Right renal pelvis (tissue), 4 donors: ENCODE measurements at places on chromosomes 2 and 18. TPM values are rescaled to one million over a fixed set of nuclear protein-coding genes. Genes with fewer than 3 reads are reported as not detected.
A peak's percentile ranks its signal among the peaks of the same experiment; 100 is the strongest.

MPV17 gene
- 86.2 TPM for polyA plus RNA-seq

DNA sequence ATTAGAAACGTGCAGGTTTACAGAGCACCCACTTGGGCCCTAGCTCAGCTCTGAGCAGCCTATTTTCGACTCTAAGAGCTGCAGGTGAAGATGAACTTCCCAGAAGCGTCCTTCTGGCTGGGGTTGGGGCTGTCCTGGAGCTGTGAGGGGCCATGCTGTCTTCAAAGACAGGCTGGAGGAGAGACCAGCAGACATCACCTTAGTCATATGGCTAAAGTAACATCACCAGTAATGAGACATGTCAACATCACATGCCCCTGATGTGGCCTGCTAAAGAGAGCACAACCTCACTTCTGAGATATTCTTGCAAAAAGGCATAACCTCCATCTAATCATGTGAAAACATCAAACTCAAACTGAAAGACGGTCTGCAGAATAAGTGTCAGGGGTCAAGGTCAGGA lies 87.2 kb upstream of the ZNF532 start:
- DNase-seq, result no peak

PDCD1 gene
- polyA plus RNA-seq, result 0.40 TPM

GRCh38 chr2:145807968-145808367 lies 1288.0 kb upstream of the ZEB2 start:
- DNase-seq, result no peak

UBXN2A gene
- 19.9 TPM for polyA plus RNA-seq

GRCh38 chr18:58324824-58325480 lies 280.9 kb downstream of the NEDD4L start:
- DNase-seq, result no peak

NR4A2 gene
- polyA plus RNA-seq, result 0.53 TPM

ALPI gene
- polyA plus RNA-seq, result 0.10 TPM

DNA sequence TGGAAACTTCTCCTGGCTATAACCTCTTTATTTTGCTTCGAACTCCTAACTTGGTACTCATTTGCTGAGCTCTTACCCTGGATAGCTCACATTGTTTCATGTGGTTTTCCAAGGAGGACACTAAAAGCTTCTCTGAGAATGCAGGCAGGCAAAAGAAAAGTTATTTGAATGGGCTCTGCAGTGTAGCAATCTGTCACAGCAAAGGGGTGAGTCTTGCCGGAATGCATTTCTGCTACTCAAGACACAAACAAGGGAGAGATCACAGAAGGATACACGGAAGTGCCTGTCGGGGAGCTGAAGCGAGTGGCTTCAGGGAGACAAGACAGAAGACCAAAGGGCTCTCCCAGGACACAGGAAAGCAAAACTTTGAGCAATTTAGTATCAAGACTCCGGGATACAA lies 265.4 kb downstream of the SS18 start:
- no peak for DNase-seq

DNA sequence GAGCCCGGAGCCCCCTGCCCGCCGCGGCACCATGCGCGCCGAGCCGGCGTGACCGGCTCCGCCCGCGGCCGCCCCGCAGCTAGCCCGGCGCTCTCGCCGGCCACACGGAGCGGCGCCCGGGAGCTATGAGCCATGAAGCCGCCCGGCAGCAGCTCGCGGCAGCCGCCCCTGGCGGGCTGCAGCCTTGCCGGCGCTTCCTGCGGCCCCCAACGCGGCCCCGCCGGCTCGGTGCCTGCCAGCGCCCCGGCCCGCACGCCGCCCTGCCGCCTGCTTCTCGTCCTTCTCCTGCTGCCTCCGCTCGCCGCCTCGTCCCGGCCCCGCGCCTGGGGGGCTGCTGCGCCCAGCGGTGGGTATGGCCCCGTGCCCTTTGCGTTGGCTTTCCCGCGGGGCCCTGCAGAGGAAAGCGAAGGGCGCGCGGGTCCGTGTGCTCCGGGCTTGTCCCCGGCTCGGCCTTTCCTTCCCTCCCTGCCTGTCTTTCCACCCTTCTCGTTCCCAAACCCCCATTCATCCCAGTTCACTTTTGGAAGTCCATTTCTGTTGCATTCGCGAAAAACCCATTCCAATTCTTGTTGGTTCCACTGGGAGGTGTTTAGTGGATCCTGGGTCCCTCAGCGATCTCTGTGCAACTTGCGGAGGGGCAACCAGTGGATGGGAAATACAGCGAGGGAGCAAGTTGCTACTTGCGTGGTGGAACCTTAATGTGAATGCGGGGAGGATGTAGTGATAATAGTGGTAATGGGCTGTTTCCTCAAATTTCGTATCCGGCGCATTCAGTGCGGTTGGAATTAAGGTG lies 599 bp downstream of the ADAM23 start:
- peak; percentile 5 for DNase-seq

DNA sequence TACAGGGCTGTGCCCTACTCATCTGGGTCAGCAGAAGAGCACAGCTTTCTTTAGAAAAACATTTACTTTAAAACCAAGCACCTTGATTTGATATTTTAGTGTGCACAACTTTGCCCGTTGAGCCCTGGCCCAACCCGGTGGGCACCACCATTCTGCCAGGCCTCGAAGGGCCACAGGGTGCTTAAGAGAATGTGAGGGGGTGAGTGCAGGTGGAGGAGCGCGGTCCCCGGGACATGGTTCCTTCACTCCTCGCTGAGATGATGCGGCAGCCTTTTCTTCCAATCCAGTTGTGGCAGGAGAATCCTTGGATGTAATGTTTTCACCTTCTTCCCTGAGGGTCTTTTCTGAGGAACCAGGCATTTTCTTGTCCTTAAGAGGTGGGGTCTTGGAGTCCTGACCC lies 119.0 kb downstream of the RPIA start:
- no peak for DNase-seq

DNA sequence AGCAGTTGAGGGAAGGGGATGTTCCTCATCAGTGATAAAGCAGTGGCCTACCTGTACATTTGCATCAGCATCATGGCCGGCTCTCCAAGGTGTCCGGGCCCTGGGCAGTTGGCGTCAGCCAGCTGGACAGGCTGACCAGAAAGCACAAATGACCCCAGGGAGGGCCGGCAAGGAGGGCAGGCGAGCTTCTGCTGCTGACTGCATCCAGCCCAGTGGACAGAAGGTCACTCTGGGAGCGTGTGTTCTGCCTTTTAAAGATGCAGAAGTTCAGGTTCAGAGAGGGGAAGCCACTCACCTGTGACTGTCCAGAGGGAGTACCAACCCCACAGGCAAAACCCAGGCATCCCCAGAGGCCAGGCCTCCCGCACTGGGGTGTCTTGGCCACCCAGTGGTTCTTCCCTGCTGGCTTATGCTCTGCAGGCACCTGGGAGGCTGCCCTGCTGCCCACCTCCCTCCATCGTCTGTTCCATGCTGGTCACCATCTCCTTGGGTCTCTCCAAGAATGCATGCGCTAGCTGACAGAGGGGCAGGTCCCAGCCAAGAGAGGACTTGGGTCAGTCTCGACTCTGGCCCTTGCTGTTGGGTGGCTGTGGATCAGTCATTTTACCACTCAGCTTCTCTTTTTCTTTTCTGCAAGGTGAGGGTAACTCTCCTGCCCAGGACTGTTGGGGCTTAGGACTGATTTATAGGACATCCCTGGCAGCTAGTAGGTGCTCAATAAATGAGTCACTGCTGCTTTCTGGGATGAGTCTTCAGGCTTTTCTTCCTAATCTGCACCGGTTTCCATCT lies 89.9 kb downstream of the INHBB start:
- no peak for DNase-seq

DQX1 gene
- 0.19 TPM for polyA plus RNA-seq

DNA sequence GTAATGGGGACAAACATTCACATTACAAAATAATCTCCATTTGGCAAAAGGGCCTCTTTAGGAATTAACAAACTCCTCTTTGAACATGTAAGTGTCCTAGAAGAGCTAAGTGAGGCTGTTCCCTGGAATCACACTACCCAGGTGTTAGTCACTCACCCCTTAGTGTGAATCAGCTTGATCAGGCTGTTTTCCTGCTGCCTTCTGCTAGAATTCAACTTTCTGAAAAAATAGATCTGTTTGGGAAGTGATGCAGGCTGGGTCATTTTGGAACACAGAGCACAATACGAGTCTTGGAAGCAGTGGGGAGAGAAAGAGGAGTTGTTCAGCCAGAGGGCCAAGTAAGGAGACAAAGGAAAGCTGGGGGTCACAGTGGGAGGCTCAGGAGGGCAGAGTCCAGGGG lies 40.0 kb downstream of the TTC32 start:
- DNase-seq, result no peak

- no peak for DNase-seq
Measured at GRCh38 chr2:172092716-172093415, 7.6 kb downstream of the DLX1 start.

GRCh38 chr18:24633121-24633520 lies 172.7 kb downstream of the HRH4 start:
- no peak for DNase-seq

MOGAT1 gene
- not detected for polyA plus RNA-seq

DNA sequence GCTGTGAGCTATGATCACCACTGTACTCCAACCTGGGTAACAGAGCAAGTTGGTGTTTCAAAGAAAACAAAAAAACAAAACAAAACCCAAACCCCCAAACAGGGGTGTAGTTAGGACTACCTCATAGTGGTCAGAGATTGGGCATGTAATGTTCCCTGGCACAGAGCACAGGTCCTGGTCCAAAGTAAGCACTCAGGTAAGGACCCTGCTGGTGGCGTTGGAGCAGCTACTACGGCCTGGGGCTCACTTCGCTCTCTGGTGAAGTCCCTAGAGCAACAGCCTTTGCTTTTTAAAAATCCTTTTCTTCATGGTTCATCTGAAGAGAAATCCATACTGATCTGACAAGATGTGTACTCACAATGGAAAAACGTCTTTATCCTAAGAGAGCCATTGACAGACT lies 130.4 kb downstream of the ZNF236 start:
- DNase-seq, result no peak

KIAA1328 gene
- 9.2 TPM for polyA plus RNA-seq

GRCh38 chr2:171652416-171652785 lies 34.9 kb upstream of the DYNC1I2 start:
- DNase-seq, result no peak

GRCh38 chr18:59620381-59620780 lies 76.8 kb downstream of the CCBE1 start:
- no peak for DNase-seq

- no peak for DNase-seq
Measured at GRCh38 chr2:207632575-207633493, 7.6 kb upstream of the METTL21A start.

SLC19A3 gene
- 6.6 TPM for polyA plus RNA-seq

GRCh38 chr18:79416022-79416676 lies 20.4 kb downstream of the NFATC1 start:
- no peak for DNase-seq

- no peak for DNase-seq
Measured at GRCh38 chr2:146561996-146562395, 1282.8 kb upstream of the ACVR2A start.

DNA sequence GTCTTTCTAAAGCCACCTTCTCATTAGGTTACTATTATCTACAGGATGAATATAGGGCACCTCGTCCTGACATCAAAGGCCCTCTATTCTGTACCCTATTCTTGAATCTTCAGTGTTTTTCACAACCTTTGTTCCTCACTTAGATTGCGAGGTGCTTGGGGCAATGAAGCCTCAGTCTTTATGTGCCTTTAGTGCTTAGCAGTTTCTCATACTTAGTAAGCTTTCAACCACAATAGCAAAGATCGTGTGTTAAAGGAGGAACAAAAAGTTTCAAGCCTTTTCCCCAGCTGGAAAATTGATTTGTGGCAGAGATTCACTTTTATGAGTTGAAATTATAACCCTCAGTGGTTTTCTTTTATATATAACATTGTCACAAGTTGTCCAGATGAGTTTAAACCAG lies 226.9 kb downstream of the MYO3B start:
- DNase-seq, result no peak

GRCh38 chr2:204604061-204604460 lies 58.8 kb downstream of the PARD3B start:
- DNase-seq, result no peak

DNA sequence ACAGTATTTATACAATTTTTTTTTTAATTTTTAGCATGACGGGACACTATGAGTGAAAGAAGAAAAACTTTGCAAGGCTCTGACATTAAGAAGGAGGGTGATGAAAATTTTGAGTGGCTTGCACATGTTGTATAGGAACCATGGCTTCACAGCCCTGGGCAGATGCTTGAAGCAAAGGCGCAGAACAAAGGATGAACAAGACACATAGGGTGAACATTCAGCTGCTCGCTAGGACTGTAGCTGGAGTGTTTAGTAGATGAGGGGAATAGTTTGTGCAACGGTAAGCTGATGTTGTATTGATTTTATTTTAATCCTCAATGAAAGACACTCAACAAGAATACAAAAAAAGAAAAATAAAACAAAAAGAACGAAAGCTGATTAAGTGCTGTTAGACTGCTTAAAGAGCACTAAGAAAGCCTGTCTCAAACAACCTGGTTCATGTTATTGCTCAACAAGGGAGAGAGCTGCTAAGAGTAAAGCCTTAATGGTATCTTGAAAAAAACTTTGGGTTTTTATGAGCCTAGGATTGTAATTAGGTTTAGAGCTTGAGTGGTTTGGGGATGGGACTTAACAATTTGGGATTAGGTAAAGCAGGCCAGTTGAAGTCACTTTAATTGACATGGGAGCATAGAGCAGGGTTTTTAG lies 41.2 kb upstream of the GCFC2 start:
- no peak for DNase-seq

DNA sequence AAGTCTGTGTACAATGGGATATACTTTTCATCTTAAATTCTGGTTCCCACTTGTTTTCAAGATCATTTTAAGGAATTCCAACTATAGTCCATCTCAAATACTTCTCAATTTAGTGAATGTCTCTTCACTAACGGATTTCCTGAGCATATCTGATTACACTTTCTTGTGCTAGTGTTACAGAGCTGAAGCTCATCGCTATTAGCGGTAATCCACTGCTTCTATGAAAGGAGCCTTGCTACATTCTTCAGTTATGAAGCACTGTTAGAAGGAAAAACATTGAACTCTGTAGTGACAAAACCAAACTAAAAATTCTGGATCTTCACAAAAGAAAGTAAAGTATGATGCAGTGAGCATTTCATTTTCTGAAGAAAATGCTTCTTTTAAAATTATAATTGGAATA lies 72.0 kb downstream of the AGPS start:
- DNase-seq, result no peak

REG3A gene
- not detected for polyA plus RNA-seq

DNA sequence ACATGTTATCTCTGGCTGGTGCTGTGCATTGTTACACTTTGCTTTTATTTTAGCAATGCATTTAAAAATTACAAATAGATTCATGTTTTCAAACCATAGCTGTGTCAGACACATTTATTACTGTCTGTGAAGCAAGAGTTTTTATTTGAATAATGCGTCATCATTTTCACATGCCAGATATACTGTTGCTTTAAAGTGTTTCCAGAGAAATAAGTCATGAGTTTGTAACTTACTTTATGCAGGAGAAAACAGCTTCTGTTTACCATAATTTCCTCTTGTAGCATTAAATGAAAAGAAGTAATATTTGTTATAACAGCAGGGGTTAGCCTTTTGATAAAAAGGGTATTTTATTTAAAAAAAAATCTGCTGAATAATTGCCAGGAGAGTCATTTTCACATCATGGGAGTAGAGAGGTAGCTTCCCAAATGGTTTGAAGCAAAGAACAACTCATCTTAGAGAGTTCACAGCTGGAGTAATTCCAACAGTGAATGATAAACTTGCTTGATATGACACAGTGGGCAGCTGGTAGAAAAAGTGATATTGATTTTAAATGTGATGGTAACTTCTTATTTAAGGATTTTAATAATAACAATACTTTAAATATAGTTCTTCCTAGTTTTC lies 1274.5 kb upstream of the CRIM1 start:
- no peak for DNase-seq

GRCh38 chr2:206831442-206831995 lies 66.1 kb downstream of the FASTKD2 start:
- DNase-seq, result no peak
